ENCODE measurements at places on chromosomes 4 and X. TPM values are rescaled to one million over a fixed set of nuclear protein-coding genes. Genes with fewer than 3 reads are reported as not detected.
A peak's percentile ranks its signal among the peaks of the same experiment; 100 is the strongest.

The SATL1 gene
- total RNA-seq: not detected

The WAS gene
- total RNA-seq: 108 TPM

The LDB2 gene
- not detected for total RNA-seq

The SERTM2 gene
- not detected for total RNA-seq

DNA sequence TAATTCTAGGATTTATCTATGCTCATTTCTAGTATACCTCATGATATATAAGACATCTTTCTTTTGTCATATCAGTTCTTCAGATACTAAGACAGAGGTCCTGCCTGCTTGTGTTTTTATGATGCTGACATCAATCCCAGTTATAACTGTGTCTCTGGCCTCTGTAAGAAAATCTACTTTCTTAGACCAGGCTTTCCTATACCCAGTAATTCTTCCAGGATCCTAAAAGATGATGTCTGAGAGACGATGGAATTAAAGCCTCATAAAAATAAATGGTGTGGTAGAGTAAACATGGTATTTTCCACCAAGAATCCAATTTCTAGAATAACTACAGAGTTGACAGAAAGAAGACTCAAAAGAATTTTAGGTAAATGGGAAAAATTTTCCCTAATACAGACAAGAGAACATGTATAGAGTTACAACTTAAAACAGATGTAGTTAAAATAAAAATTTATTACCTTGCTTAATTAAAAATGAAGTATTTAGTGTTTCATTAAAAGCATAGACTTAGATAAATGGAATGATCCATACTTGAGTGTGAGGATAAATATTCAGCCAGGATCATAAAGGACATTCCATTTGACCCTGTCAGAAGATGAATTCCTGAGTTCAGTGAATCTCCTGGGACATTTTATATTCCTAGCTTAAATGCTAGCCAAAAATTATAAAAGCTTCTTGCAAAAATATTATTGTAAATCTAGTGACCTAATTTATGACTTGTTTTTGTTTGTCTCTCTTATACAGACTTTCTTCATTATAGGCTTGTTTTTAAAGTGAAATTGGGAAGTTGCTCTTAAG lies 137.4 kb downstream of the PDLIM5 start:
- no peak for DNase-seq

DNA sequence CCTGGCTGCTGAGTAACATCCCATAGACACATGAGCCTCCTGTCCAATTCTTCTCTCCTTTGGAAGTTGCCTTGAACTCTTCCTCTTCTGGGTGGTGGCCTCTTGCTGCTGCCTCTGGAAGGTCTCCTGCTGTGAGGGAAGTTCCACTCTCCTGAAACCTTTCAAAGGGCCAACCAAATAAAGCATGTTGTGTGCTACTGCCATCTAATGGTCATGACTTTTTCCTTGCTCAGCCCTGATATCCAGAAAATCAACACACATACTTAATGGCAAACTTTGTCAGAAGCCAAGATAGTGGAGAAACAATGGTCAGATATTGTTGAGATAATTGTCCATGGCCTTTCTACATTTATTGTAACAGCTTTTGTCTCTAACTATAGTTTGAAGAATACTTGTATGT lies 19.1 kb upstream of the ZXDA start:
- no peak for DNase-seq

DNA sequence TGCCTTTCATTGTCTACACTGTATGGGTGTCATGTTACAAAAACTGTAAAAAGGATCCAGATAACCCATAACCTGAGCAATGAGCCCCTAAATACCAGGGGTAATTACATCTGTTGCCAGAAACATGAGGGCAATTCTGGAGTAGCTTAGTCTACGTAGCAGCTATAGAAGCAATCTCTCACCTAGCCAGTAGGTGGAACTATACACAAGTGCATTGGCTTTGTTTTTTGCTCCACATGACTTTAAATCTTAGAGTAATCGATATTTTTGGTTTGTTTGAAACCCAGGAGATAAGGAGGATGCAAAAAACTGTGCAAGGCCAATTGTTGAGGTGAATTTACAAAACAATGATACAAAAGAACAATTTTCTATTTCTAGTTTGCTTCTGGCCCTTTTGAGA lies 57.5 kb downstream of the GPR82 start:
- DNase-seq: peak; percentile 28

- DNase-seq: no peak
These were observed 612.2 kb downstream of the IQCM start for GRCh38 chr4:149203256-149204001.

DNA sequence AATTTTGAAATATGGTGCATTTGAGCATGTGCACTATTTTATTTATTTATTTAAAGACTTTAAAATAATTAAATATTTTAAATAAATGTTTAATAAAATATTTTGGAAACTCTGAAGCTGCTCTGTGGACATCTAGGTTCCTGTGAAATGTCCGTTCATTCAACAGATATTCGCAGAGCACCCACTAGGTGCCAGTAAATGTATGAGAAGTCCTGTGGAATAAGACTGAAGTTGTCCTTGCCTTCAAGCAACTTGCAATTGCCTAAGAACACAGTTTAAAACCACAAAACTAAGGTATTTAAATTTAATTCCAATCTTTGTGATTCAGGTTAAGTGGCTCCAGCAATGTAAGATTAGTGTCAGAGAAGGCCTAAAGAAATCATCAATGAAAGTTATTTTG lies 306.7 kb downstream of the GBA3 start:
- DNase-seq: no peak
